Neural crest cell (in vitro differentiated cells): ENCODE measurements at places on chromosomes 4 and X.
A peak's percentile ranks its signal among the peaks of the same experiment; 100 is the strongest.

GRCh38 chr4:150495550-150495949 lies 86.4 kb upstream of the MAB21L2 start:
- DNase-seq: no peak

- no peak for DNase-seq
Observed at GRCh38 chr4:125187226-125188176, 127.3 kb upstream of the FAT4 start.

GRCh38 chrX:68363984-68364383 lies 69.3 kb downstream of the OPHN1 start:
- DNase-seq: no peak

GRCh38 chr4:88809576-88810219 lies 112.1 kb upstream of the NAP1L5 start:
- DNase-seq: no peak

DNA sequence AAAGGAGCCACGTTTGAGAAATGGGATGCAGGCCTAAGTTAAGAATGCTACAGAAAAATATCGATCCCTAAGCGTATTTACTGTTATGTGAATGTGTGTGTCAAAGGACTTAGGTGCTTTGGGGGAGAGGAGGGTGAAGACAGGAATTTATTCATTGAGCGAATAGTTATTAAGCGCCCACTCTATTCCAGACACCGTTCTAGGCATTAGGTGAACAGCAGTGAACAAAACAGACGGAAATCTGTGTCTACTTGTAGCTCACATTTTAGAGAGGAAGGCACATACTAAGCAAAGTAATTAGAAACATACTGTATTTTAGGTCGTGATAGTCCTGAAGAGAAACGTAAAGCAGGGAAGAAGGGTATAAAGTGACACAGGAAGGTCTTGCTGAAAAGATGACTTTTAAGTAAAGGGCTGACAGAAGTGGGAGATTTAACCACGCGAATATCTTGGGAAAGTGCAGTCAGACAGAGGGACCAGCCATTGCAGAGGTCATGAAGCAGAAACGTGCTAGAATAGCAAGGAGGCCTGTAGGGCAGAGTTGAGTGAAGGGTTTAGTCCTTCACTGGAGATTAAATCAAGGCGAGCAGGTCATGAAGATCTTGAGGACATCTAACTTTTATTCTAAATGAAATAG lies 541 bp downstream of the AIMP1 start:
- DNase-seq: no peak

DNA sequence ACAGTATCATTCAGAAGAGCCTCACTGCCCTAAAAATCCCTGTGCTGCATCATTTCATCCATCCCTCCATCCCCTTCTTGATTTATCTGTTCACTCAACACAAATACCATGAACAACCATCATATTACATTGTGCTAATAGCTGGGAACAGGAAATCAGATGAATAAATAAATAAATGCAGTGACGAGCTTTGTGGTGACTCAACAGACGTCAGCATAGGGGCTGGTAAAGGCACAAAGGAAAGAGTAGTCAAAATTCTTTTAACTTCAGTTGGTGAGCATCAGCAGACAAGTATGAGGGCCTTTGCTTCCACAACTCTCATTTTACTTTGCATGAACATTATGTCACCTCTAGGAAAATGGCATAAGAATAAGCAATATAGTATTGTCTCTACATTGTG lies 65.5 kb downstream of the EDNRA start:
- no peak for DNase-seq

- DNase-seq: no peak
Observed at GRCh38 chr4:4202510-4202909, 24.2 kb downstream of the OTOP1 start.

DNA sequence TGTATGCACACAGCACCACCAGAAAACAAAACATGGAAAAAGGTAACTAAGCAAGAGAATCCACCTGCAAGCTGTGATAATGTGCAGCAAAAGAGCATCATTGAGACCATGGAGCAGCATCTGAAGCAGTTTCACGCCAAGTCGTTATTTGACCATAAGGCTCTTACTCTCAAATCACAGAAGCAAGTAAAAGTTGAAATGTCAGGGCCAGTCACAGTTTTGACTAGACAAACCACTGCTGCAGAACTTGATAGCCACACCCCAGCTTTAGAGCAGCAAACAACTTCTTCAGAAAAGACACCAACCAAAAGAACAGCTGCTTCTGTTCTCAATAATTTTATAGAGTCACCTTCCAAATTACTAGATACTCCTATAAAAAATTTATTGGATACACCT lies 90.2 kb downstream of the TET2 start:
- DNase-seq: no peak

DNA sequence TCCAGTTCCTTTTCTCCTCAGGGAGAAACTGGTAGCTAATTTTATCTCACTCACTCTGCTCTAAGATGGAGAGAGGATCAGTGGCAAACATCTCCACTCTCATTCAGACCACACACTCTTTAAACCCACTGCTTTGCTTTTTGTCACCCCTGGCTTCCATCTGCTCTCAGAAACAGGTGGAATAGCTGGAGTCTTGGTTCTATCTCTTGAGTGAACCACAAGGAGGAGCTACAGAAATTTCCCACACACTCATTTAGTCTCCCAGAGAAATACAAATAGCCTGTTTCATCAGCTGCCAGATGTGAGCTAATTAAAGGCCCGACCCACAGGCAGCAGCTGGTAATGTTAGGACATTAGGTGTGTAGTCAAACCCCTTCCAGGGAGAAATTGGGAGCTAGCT lies 96.6 kb downstream of the STPG2 start:
- no peak for DNase-seq

DNA sequence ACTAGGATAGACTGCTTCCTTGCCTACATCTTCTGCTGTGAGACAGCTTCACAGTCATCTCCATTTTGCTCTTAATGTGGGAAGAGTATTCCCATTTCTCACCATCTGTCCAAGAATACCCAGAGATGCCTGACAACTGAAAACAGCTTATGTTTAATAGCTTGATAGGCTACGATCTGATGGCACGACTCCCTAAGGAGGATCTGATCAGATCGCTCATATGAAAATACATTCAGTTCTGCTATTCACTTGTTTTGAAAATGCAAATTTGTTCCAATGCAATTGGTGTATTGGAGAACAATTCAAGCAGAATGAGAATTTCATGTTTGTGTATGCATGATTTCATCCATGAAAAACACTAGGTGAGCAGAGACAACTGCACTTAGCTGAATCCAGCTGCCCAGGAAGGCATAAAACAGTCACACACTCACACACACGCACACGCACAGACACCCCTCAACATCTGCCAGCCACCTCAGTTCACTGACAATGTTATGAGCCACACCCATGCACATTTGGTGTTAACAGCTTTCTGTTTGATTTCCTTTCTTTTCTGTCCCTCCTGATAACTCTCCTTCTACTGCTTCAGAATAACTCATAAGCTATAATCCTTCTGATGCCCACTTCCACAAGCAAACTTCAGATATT lies 29.6 kb downstream of the TRIML1 start:
- no peak for DNase-seq

- no peak for DNase-seq
Observed at GRCh38 chr4:116926631-116927295, 158.6 kb downstream of the TRAM1L1 start.

GRCh38 chrX:7247346-7247745 lies 99.4 kb upstream of the PUDP start:
- no peak for DNase-seq

- DNase-seq: no peak
Observed at GRCh38 chrX:99572711-99573110, 837.4 kb downstream of the PCDH19 start.

DNA sequence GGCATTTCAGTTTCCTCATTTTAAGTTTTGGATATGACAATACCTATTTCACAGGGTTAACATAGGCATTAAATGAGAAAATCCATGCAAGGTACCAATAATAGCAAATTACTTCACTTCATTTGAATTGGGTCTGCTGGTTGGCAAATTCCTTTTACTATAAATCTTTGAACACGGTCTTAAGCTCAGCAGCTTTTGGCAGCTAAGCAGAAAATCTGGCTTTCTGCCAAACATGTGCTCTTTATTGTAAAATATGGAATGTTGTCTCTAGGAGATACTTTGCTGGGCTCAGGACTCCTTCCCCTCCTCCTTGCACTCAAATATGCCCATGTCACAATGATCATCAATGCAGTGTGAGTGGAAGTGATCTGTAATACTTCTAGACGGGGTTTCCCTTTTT lies 16.8 kb upstream of the DMP1 start:
- DNase-seq: no peak

GRCh38 chr4:43146198-43146597 lies 253.7 kb downstream of the GRXCR1 start:
- no peak for DNase-seq

DNA sequence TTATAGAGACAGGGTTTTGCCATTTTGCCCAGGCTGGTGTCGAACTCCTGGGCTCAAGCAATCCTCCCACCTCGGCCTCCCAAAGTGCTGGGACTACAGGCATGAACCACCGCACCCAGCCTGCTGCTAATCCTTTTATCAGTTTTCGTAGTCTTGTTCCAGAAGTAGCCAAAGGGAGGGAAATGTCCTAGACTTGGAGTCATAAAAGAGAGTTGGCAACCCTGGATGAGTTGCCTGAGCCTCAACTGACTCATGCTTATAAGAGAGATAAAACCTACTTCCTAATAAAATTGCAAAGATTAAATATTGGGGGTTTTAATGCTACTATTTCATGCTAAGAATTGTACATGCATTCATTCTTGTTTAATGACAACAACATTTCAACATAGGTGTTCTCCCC lies 44.3 kb downstream of the CD40LG start:
- DNase-seq: no peak

GRCh38 chr4:68891678-68892077 lies 59.9 kb downstream of the UGT2A3 start:
- no peak for DNase-seq

DNA sequence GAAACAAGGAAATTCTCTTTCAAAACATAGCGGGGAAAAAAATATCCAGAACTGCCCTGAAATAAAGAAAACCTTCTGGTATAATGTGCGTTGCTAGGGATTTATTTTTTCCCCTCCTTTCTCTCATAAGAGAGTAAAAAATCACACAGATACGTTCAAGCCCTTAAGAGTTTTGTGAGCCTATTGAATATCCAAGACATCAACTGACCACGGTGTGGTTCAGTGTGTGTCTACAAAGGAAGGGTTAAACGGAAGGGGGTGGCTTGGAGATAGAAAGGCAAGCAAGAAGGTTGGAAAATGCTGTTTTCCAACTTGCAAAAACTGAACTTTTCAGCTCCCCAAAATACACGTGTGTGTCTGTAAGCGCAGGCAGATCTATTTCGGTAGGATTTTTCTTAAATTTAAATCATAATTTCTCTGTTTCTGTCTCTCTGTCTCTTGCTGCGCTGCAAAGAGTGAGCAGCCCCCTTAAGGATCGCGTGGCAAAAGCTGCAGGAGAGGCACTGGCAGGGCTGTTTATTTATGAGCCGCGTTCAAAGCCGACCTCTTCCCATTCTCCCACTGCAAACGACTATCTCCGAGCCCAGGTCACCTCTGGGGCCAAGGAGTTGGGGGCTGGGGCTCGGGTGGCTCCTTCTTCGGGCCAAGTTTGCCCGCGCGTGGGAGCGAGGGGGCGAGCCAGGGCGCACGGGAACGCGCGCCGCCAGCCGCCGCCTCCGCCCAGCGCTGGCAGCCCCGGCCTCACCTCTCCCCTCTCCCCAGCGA lies 492 bp upstream of the SLIT2 start:
- no peak for DNase-seq

DNA sequence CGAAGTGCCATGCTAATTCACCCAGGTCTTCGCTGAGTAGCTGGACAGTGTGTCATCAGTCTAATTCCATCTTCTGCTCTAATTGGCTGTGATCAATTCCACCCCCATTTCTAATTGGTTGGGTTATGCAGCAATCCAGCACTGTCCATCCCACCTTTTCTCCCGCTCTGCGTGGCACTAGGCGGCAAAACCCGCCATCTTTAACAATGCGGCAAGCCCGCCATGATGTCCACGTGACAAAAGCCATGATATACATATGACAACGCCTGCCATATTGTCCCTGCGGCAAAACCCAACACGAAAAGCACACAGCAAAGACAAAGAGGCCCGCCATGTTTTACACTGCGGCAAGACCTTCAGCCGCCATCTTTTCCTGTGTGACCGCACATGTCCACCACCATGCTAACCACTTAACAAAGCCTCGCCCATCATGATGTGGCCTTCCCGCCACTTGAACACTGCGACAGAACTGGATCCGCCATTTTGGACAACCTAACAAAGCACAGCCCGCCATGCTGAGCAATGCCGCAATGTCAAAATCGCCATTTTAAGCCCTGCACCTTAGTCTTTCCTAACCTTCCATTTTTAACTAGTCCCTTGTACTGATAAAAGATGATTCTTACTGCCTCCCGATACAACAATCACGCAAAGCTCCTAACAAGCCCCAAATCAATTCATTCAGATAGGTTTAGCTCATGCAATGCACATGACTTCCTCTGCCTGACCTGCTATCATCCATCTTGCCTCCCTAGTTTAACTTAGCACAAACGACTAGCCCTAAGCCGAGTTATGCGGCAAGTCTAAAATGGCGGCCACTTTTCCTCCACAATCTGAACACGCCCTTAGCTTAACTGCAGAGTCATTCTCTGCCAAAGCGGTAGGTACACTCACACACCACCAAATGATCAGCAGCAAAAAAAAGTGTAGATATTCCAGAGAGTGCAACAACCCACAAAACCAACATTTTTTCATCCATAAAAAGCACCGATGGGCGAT lies 288.3 kb downstream of the CHIC1 start:
- no peak for DNase-seq

DNA sequence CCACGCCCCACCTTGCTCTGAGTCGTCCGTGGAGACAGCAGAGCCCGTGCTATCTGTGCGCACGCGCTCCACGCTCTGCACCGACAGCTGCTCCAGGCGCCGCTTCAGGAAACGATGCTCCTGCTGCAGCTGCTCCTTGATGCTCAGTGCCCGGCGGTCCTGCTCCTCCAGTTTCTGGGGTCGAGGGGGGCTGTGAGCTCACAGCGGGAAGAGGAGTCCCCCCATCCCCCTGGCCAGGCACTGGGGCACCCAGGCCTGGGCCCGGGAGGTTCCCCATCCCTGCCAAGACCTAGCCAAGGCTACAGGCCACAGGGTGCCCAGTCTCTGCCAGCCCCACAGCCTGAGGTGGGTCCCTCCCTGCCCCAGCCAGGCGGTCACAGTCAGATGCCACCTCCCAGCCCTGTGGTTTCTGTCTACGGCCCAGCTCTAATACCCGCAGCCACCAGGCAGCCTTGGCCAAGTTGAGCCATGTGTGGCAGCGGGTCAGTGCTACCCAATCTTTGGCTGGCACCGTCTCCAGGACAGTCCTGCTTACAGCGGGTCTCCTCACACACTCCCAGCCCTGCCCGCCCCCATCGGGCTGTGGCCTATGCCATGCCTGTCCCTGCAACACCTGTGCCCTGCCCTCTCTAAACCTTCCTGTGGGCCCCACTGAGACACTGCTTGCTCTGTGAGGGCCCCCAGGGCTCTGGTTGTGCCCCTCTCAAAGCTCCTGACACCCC lies 9.3 kb upstream of the HAUS3 start:
- peak; percentile 0 for DNase-seq

GRCh38 chr4:43341741-43342140 lies 449.2 kb downstream of the GRXCR1 start:
- DNase-seq: no peak

- DNase-seq: no peak
Observed at GRCh38 chrX:85221361-85221760, 22.2 kb downstream of the SATL1 start.
